ENCODE measurements at places on chromosomes 12 and 14. TPM values are rescaled to one million over a fixed set of nuclear protein-coding genes. Genes with fewer than 3 reads are reported as not detected.

DNA sequence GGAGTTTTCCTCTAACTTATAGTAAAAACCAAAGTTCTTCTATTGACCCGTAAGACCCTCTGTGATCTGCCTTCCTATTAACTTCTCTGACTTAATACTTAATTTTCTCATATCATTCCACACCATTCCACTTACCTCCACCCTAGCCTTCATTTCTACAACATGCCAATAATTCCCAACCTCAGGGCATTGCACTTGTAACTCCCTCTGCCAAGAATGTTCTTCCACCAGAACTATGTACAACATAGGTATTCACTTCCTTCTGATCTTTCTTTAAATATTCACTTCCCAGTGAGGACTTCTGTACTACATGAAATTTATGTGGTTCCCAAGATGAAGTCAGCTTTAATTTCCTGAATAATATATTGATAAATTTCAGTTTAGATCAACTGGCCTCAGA is 531.7 kb downstream of the LRFN5 start:
- no peak overlapping the region for H3K27ac ChIP-seq
- H3K27me3 ChIP-seq = no peaks in the 10 kb centered on the region
- H3K36me3 ChIP-seq = no peaks in the 10 kb centered on the region
- no peak overlapping the region for H3K4me3 ChIP-seq
- H3K4me1 ChIP-seq = no peaks in the 10 kb centered on the region

- H3K27me3 ChIP-seq = no peaks in the 10 kb centered on the region
- peaks cover 7% of the 10 kb centered on the region for H3K36me3 ChIP-seq
- peaks cover 3% of the 10 kb centered on the region for H3K4me1 ChIP-seq
- no peak for DNase-seq
- no peak overlapping the region for H3K27ac ChIP-seq
Measured at GRCh38 chr14:77763978-77764377, 3.0 kb upstream of the SNW1 start.

Gene DENR
- 59.4 TPM for total RNA-seq

DNA sequence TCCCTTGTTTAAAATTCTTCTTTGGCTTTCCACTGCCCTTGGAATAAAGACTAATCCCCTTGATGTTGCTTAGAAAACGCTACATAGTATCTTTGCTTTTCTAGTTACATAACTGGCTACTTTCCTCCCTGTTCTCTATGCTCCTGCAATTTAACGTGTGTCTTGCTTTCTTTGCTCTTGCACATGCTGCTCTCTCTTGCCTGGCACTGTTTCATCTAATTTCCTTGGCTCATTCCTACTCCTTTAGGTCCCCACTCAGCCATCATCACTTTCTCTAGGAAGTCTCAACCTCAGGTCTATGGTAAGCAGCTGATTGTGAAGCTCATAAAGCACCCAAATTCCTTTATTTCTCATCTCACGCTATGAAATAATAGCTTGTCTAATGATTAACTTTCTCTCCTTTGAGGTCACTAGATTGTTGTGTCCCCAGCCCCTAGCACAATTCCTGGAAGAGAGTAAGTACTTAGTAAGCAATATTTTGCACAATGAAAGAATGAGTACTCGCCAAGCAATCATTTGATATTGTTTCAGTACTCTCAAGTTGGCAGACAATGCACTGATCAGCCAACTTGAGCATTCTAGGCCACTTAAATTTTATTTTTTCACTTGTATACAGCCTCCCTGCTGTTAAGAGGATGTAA is 3.3 kb downstream of the ALDH6A1 start:
- H3K4me3 ChIP-seq = no peak overlapping the region
- no peak for DNase-seq
- H3K36me3 ChIP-seq = no peaks in the 10 kb centered on the region
- peaks cover 15% of the 10 kb centered on the region for H3K4me1 ChIP-seq
- no peaks in the 10 kb centered on the region for H3K27me3 ChIP-seq
- no peak overlapping the region for H3K27ac ChIP-seq

Gene IAPP
- total RNA-seq = not detected

DNA sequence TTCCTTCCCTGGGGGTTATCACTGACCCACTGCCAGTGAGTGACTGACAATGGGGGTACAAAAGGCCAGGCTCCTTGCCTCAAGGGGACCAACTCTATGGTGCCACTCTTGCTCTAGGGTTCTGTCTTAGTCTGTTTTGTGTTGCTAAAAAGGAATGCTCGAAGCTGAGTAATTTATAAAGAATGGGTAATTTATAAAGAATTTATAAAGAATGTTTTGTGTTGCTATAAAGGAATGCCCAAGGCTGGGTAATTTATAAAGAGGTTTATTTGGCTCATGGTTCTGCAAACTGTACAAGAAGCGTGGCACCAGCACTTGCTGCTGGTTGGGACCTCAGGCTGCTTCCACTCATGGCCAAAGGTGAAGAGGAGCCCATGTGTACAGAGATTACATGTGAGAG is 15.8 kb upstream of the RASSF8 start:
- H3K4me1 ChIP-seq = no peaks in the 10 kb centered on the region
- no peak overlapping the region for H3K27ac ChIP-seq
- no peaks in the 10 kb centered on the region for H3K36me3 ChIP-seq
- no peaks in the 10 kb centered on the region for H3K27me3 ChIP-seq
- no peak for DNase-seq
- no peak overlapping the region for H3K4me3 ChIP-seq

- H3K4me1 ChIP-seq = no peaks in the 10 kb centered on the region
- H3K27me3 ChIP-seq = no peaks in the 10 kb centered on the region
- DNase-seq = no peak
- no peak overlapping the region for H3K4me3 ChIP-seq
Measured at GRCh38 chr14:57879516-57879915, 13.6 kb upstream of the SLC35F4 start.

- H3K36me3 ChIP-seq = no peaks in the 10 kb centered on the region
- no peaks in the 10 kb centered on the region for H3K4me1 ChIP-seq
- H3K27me3 ChIP-seq = peaks cover 21% of the 10 kb centered on the region
- no peak within 1 kb of the TSS for H3K4me3 ChIP-seq
Measured at GRCh38 chr12:102957339-102958050, at the start of gene ASCL1. Gene ASCL1 (plus strand): TSS chr12:102957674. CDS start chr12:102958245, 571 bp downstream.

DNA sequence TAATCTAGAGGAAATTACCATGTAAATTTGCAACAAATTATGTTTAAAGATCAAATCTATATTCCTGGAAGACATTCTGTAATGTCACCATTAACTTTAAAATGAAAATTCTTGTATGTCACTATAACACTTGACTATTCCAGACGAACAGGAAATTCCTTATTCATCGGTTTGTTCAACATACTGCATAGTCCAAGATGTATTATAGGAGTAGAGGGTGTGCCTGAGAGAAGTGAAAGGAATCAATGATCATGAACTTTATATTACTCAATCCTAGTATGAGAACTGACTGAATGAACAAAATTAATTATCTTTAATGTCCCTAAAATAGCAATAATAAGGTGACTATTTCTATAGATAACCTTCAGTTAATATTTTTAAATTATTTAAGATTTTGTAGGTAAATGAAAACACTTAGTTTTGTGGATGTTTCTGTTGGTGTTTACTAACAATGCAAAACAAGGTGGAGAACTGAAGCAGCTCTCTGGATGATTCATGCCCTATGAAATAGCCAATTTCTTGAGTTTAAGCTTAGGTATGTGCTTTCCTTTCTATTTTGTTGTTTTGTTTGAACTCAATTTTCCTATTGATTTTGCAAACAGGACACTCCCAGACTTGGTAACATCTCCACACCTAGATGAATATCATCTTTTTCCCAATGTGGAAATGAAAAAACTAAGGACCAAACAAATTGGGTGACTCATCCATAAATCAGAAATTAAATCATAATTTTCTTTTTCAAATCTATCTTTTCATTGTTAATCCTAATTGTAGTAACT is 18.2 kb upstream of the ITPR2 start:
- no peak overlapping the region for H3K4me3 ChIP-seq
- DNase-seq = no peak
- H3K27me3 ChIP-seq = no peaks in the 10 kb centered on the region
- H3K27ac ChIP-seq = no peak overlapping the region

Gene RPS6KL1
- total RNA-seq = 13.6 TPM

DNA sequence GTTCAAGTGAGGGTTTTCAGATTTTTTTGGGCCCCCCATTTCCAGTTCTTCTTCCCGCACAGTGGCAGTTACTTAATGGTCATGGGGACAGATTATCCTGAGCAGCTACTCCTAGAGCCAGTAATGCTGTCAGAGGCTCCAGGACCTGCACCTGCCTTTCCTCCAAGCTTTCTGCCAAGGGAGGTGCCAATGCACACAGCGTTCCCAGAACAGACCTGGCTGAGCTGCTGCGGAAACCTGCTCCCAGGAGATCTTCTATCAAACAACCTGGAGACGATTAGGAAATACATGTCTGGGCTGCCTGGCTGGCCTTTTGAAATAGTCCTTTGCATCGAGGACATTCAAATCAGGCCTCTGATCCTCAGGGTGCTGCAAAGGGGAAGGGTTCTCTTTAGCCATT is 120.9 kb downstream of the SLC8A3 start:
- H3K4me1 ChIP-seq = no peaks in the 10 kb centered on the region
- no peak overlapping the region for H3K4me3 ChIP-seq
- no peaks in the 10 kb centered on the region for H3K36me3 ChIP-seq
- no peak for DNase-seq

Gene GPR68
- total RNA-seq = 9.4 TPM

DNA sequence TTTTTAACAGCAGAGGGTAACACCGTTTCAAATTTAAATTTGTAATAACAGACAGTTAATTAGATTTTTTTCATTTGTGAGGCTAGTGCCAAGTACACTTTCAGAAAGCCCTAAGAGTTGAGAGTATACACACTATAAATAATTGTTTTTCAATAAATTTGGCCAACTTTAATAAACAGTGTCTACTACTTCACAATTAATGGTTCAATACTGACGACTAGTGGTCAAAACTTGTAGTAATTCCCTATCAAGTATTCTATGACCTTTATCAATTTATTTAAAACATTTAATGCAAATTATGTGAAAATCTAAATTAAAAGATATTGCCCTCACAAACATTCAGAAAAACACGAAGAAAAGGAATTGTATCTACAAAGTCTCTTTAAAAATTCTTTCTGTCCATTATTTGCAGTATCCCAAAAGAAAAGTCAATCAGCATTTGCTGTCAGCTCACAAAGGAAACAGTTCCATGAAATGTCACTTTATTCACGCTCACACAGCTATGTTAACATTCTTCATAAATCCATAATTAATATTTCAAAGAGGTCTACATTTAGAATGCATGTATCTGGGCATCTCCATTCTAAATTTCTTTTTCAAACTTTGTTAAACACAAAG is 91.2 kb downstream of the CEP128 start:
- DNase-seq = peak; percentile 35
- H3K4me1 ChIP-seq = no peaks in the 10 kb centered on the region
- no peaks in the 10 kb centered on the region for H3K27me3 ChIP-seq
- no peak overlapping the region for H3K27ac ChIP-seq
- no peaks in the 10 kb centered on the region for H3K36me3 ChIP-seq

DNA sequence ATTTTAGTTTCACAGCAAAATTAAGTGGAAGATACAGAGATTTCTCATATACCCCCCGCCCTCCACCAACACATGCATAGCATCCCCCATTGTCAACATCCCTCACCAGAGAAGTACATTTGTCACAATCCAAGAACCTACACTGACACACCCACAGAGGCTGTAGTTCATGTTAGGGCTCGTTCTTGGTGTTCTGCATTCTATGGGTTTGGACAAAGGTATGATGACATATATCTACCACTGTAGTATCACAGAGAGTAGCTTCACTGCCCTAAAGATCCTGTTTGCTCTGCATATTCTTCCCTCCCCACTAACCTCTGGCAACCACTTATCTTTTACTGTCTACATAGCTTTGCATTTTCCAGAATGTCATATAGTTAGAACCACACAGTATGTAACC is 444.6 kb upstream of the DCN start:
- H3K36me3 ChIP-seq = peaks cover 41% of the 10 kb centered on the region
- H3K27ac ChIP-seq = no peak overlapping the region
- H3K4me3 ChIP-seq = no peak overlapping the region
- peaks cover 4% of the 10 kb centered on the region for H3K4me1 ChIP-seq
- H3K27me3 ChIP-seq = no peaks in the 10 kb centered on the region

Gene NKX2-1
- 0.11 TPM for total RNA-seq

Gene IL31
- total RNA-seq = not detected

DNA sequence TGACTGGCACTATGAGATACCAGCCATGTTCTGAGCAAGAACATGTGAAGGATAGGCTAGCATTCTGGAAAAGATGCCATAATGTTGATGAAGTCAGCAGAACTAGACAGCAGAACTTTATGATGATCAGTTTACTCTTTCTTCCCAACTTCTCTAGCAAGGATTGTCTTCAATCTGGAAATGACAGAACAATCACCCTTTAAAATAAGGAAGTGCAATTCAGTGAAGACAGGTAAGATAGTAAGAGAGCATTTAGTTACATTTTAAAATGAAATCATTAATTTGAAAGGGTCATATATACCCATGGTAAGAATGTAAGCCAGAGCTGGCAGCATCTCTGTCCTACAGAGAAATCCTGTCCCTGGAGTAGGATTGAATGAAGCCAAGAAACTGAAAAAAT is 66.0 kb upstream of the C12orf71 start:
- no peaks in the 10 kb centered on the region for H3K27me3 ChIP-seq
- H3K4me1 ChIP-seq = no peaks in the 10 kb centered on the region
- H3K4me3 ChIP-seq = no peak overlapping the region
- H3K27ac ChIP-seq = no peak overlapping the region

GRCh38 chr12:88604646-88605045 is 24.4 kb upstream of the KITLG start:
- H3K4me3 ChIP-seq = no peak overlapping the region
- H3K4me1 ChIP-seq = no peaks in the 10 kb centered on the region
- DNase-seq = no peak

DNA sequence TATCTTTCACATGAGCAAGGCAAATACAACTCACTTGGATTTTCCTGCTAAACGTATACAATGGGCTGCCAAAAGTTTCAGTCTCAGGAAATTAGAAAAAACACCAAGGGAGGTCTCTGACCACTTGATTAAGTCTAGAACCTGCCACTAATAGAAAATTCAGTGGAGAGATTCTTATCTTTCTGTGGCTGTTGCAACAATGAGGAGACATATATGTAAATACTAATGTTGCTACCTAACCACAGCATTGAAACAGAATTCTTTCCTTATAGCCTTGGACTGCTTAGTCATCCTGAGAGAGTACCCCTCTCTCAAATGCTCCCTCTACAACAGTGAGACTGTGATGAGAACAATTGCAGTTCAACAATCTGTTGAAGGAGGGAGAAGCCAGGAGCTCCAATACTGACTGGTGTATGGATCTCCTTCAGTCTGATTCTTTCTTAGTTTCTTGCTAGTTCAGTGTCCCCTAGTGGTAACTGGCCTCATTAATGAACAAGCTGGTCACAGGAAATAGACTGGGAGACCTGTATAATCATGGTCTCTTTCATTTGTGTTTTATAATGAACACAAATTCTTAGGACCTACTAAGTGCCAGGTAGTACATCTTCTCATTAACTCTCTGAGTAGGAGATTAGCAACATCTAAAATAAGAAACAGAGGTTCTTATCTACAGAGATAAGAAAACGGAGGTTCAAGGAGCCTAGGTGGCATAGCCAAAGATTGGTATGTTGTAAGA is 164.5 kb downstream of the SLC38A4 start:
- no peaks in the 10 kb centered on the region for H3K36me3 ChIP-seq
- H3K27me3 ChIP-seq = no peaks in the 10 kb centered on the region
- H3K4me1 ChIP-seq = peaks cover 18% of the 10 kb centered on the region
- H3K4me3 ChIP-seq = no peak overlapping the region
- H3K27ac ChIP-seq = no peak overlapping the region

Data from K562 (cell line).